Forelimb muscle (tissue), 1 donor: ENCODE measurements at places on chromosomes 6 and 20. TPM values are rescaled to one million over a fixed set of nuclear protein-coding genes. Genes with fewer than 3 reads are reported as not detected.

PTCRA gene
- polyA plus RNA-seq = not detected

GRCh38 chr6:159899994-159900745 is 9.4 kb downstream of the MAS1 start:
- no peak for DNase-seq

E2F1 gene
- 9.6 TPM for polyA plus RNA-seq

GRCh38 chr20:33034115-33034514 is 2.7 kb downstream of the BPIFB6 start:
- DNase-seq = no peak

DNA sequence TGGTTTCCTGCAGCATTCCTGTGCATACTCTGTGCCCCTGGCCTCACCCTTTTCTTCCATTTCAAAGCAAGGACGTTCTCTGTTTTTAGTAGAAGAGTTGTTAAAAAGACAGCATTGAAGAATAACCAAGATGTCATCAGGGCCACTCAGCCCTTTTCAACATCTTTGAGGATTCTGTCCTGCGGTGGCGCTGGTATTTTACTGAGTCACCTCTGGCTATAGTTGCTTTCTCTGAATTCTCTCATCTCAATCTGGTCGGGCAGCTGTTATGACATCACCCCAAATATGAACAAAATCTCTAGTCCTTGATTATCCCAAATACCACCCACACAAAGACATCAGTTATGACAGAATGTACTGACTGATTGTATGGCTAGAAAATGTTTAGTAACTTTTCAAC is 204.2 kb downstream of the GRIK2 start:
- no peak for DNase-seq

GRCh38 chr6:18506382-18507017 is 119.3 kb downstream of the RNF144B start:
- no peak for DNase-seq

SLC22A7 gene
- polyA plus RNA-seq = not detected

GRCh38 chr6:30890646-30891449 is 6.5 kb downstream of the DDR1 start:
- no peak for DNase-seq

DNA sequence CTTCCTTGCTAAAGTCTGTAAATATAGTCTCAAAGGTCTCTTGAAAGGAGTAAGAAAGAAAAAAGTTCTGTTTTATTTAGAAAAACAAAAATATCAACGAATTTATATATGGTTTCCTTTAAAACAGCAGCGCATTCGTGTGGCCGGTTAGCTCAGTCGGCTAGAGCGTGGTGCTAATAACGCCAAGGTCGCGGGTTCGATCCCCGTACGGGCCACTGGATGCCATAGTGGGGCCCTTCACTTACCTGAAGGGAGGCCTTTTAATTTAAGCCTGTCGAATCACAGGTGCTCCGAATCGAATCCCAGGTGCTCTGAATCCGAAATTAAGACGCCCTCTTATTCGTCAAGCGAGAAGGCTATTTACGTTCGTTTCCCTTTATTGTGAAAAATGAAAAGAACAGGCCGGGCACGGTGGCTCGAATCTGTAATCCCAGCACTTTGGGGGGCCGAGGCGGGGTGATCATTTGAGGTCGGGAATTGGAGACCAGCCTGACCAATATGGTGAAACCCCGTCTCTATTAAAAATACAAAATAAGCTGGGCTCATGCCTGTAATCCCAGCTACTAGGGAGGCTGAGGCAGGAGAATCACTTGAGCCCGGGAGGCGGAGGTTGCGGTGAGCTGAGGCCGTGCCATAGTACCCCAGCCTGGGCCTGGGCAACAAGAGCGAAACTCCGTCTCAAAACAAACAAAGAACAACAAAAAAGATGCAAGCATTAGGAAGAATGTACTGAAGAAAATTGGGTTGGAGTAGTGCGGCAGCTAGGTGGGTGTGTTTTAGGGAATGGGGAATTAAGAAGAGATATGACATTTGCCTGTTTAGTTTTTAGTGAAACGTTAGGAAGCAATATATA is 195.8 kb upstream of the ZNF184 start:
- DNase-seq = no peak

DNA sequence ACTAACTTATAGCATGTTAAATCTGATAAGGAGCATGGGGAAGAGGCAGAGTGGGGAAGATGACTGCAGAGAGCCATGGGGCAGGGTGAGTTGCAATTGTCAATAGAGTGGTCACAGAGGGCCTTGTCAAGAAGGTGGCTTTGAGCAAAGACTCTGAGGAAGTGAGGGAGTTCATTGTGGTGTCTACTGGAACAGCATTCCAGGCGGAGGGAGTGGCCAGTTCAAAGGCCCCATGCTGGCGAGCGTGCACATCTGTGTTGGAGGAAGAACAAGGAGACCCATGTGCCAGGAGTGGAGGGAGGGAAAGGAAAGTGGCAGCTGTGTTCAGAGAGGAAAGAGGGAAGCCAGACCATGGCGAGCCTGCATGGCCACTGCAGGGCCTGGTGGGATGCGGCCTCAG is 15.8 kb upstream of the GPR6 start:
- DNase-seq = no peak

TSBP1 gene
- polyA plus RNA-seq = not detected

SCRT2 gene
- polyA plus RNA-seq = not detected

DNA sequence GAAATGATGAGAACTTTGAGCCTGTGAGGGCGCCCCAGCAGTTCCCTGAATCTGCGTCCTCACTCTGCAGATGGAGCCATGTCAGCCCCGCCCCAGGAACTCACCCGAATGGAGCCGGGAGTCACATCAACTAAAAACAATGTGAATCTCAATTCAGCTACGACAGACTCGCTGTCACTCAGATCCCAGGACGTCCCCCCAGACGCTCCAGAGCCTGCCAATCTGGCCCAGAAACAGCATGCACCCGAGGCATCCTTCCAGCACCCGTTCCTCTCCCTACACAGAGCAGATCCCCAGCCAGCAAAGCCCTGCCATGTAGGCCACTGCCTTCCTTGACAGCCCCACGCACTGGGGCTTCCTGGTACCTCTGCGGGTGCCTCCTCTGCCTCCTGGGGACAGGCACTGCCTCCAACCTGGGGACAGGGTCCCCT is 248.0 kb downstream of the TTLL2 start:
- DNase-seq = no peak

- no peak for DNase-seq
Observed at GRCh38 chr6:111429571-111429970, 53.4 kb downstream of the REV3L start.

GRCh38 chr6:4687989-4688947 is 87.9 kb upstream of the CDYL start:
- DNase-seq = no peak

DNA sequence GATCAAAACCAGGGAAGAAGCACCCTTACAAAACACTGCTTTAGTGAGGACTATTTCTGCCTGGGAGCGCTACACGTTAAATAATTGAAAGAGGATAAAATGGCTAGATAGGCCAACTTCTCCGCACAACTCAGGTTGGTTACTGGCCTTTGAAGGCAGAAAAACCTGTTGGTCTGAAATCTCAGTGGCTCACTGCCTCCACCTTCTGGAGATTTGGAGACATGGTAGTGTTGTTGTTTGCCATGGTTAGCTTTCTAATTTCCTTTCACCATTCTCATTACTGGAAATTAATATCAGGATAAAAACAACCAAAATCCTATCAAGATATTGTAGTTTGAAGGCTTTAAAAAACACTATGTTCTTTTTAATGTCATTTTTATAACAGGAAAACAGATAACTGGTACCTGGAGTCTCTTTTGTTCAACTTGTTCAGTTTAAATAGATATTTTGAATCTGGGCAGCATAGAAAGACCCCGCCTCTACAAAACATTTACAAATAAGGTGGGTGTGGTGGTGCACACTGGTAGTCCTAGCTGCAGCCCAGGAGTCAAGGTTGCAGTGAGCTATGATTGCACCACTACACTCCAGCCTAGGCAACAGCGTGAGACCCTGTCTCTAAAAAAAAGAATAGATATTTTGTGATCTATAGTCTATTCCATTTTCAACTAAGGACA is 27.5 kb upstream of the BCLAF1 start:
- no peak for DNase-seq

DNA sequence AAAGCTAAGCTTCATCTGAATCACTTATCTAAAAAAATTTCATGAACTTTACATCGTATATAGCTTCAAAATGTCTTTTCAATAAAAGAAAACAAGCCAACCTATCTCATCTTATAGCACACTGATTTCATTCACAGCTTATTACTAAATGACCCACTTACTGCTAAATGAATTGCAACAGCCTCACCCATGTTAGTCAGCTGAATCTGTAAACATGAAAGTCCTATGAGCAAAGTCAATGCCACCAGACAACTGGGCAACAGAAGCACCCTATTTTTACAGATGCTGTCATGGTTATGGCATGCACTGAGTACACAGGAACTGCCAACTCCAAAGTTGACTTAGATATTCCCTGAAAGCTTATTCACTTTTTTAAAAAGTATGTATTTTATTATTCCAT is 41.2 kb upstream of the DST start:
- DNase-seq = no peak

DNA sequence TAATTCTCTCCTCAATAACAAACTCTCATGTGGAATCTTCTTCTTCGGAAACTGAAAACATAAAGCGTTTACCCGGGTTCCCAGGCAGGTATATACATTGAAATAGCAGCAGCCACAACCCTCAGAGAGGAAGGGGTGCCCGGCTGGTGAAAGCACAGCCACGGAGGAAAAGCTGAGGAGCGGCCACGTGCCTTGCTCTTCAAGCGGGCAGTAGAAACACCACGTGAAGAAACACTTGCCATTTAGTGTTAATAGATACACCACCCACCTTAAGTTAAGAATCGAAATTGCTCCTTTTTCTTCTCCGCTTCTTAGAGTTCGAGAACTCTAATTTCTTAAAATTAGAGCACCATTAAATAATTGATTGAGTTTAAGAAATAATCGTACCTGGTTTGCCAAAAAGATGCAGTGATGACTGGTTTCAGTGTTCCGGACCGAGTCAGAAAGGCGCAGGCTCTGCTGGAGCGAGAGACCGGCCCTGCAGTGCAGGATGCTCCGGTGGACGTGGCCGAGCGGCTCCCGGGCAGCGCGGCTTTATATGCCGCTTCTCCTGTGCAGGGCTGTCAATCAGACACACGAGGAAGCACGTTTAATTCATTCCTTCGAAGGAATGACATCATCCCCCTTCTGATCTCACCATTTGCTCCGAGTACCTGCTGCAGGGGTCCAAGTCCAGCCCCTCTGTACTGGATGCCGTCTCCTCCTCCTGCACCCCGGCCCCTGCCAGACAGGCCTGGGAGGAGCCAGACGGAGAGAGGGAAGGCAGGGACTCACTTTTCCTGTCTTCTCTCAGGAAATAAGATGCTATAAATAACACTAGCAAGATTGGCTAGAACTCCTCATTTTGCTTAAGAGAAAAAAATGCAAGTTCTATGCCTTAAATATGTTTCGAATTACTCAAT is at the start of gene THBS2:
THBS2 (minus strand) TSS at position 510 of the 902 bp plus-strand sequence. CDS start 3,062 bp downstream, outside the sequence.
- peak; percentile 92 for DNase-seq

TAGAP gene
- polyA plus RNA-seq = 1.0 TPM

PHACTR3 gene
- polyA plus RNA-seq = 5.5 TPM

PGBD1 gene
- polyA plus RNA-seq = 7.1 TPM

RPL10A gene
- polyA plus RNA-seq = 2,649 TPM

GRCh38 chr20:34951252-34951651 is 4.4 kb downstream of the GSS start:
- DNase-seq = no peak

DNA sequence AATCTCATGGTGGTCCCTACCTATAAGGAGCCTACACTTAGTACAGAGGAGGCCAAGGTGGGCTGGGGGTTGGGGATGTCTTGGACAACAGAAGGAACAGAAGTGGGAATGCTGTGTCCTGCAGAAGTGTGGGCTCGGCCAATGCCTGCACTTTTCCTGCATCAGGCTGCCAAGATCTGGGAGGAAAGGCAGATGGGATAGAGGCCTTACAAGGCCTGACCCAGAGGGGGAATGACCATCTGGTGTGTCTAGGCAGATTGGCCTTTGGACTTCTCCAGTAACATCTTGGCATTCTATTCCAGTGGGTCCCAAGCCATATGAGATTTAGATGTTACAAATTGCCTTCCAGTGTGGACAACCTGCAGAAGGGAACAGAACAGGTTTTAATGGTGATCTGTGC is 124.7 kb upstream of the GPR6 start:
- DNase-seq = no peak

PAK5 gene
- 0.14 TPM for polyA plus RNA-seq

- no peak for DNase-seq
Observed at GRCh38 chr6:31851485-31851832, 11.2 kb downstream of the NEU1 start.

GRCh38 chr6:39102071-39102820 is 12.7 kb downstream of the SAYSD1 start:
- DNase-seq = no peak

- DNase-seq = no peak
Observed at GRCh38 chr6:156977527-156978291, 200.5 kb downstream of the ARID1B start.

TFAP2A gene
- 0.43 TPM for polyA plus RNA-seq

GRCh38 chr6:14499841-14500240 is 382.3 kb downstream of the CD83 start:
- no peak for DNase-seq

PRL gene
- 0.76 TPM for polyA plus RNA-seq

- no peak for DNase-seq
Observed at GRCh38 chr6:47321577-47321976, 11.9 kb upstream of the TNFRSF21 start.

PNLDC1 gene
- polyA plus RNA-seq = 0.23 TPM
